ENCODE measurements at places on chromosomes 13 and 19.

- H3K27me3 ChIP-seq: peaks cover 54% of the 10 kb centered on the region
- peaks cover 14% of the 10 kb centered on the region for H3K4me1 ChIP-seq
Measured at GRCh38 chr13:35470671-35471661, 5.5 kb downstream of the MAB21L1 start.

DNA sequence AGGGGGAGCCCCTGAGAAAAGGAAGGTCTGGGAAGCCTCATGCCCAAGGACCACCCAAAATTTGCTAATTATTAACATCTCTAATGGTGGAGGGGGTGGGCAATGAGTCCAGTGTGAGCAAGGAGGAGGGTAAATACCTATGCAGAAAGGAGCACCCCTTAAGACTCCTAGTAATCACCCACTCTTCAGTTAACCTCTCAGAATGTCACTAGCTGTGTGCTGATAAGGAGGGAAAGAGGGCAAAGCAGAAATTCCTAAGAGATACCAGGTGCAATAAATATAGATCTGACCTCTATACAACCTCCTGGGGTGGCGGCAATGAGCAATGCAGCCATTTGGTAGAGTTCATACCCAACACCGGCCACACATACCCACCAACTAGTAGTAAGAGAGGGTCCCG, 12.7 kb upstream of the DPY19L3 start:
- peaks cover 6% of the 10 kb centered on the region for H3K36me3 ChIP-seq
- DNase-seq: no peak
- no peaks in the 10 kb centered on the region for H3K4me1 ChIP-seq

DNA sequence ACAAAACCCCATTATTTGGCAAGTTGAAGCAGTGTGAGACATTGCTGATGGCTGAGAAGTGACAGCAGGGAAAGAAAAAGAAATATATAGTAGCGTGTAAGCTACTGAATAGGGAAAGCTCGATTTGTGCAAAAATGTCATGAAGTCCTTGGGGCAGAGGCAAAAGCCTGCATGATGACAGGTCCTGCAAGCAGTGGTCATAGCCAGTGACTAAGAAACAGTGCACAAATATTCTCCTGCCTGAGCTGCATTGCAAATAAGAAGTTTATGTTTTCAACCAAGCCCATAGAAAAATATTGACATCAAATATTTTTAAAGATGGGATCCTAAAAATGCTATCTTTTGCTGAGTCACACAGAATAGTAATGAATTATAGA, 270.0 kb downstream of the SLITRK6 start:
- no peak overlapping the region for H3K4me3 ChIP-seq
- no peaks in the 10 kb centered on the region for H3K4me1 ChIP-seq
- H3K36me3 ChIP-seq: no peaks in the 10 kb centered on the region
- DNase-seq: no peak

GRCh38 chr19:44808463-44809371, at the start of gene BCAM:
Gene BCAM, plus strand, starts transcription at chr19:44809103. Its CDS starts 22 bp downstream, at chr19:44809125.
- H3K4me3 ChIP-seq: peak within 1 kb of the TSS; percentile 55
- DNase-seq: no peak
- H3K4me1 ChIP-seq: peaks cover 46% of the 10 kb centered on the region
- peaks cover 8% of the 10 kb centered on the region for H3K36me3 ChIP-seq
- H3K27me3 ChIP-seq: no peaks in the 10 kb centered on the region

DNA sequence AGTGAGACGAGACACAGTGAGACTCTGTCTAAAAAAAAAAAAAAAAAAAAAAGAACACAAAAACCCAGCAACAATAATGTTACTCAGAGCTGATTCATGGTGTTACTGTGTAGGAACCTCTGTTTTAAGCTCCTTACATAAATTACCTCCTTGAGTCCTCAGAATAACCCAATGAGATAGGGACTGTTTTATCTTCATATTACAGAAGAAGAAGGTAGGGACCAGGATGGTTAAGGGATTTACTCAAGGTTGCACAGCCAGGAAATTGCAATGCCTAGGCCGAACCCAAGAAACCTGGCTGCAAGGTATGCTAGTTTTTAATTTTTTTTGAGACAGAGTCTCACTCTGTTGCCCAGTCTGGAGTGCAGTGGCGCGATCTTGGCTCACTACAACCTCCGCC, 1.5 kb upstream of the DAND5 start:
- H3K4me3 ChIP-seq: no peak overlapping the region
- DNase-seq: no peak
- no peaks in the 10 kb centered on the region for H3K27me3 ChIP-seq
- H3K36me3 ChIP-seq: no peaks in the 10 kb centered on the region

All from suprapubic skin (tissue), 4 donors.